MM.1S (cell line): ENCODE measurements at places on chromosomes 7 and 10.
A peak's percentile ranks its signal among the peaks of the same experiment; 100 is the strongest.

- H3K27me3 ChIP-seq = no peaks in the 10 kb centered on the region
- H3K27ac ChIP-seq = no peak overlapping the region
- no peaks in the 10 kb centered on the region for H3K36me3 ChIP-seq
- no peaks in the 10 kb centered on the region for H3K4me1 ChIP-seq
- H3K4me3 ChIP-seq = no peak overlapping the region; the same call in 1 of the 2 replicates
- peak; percentile 40 for DNase-seq
Observed at GRCh38 chr10:119198438-119198837, 8.9 kb upstream of the GRK5 start.

DNA sequence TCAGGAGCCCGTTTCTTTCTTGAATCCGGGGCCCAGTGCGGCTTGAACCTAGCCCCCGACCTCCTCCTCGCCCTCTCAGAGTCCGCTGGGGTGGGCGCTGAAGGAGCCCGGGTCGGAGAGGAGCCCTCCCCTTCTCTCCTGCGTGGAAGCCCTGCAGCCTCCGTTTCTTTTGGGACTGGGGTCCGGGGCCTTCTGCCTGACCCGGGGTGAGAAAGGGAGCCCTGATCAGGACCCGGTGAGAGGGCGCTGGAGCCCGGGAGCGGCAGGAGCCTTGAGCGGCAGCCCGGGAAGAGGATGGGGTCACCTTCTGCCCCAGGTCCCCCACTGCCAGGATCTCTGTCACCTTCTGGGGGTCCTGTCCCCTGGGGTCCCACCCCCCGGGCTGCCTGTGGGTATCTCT, 162.3 kb downstream of the ZNF33B start:
- no peaks in the 10 kb centered on the region for H3K4me1 ChIP-seq
- no peak overlapping the region for H3K4me3 ChIP-seq
- H3K27ac ChIP-seq = no peak overlapping the region

DNA sequence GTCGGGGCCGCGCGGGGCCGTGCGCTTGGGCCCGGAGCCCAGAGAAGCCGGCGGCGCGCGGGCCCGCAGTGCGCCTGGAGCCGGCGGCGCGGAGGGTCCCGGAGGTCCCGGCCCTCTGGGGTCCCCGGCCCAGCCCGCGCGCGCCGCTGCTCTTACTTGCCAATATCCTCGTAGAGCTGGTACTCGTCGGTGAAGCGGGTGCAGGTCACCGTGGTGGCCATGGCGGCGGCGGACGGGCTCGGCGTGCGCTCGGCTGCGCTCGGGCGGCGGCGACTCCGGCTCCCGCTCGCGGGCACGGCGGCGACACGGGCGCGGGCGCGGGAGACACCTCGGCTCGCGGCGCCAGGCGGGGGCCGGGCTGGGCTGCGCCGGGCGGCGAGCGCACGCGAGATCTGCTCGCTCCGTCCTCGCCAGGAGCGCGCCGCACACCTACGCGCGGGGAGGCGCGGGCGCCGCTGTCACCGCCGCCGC, at the start of gene CAMK2B:
Gene CAMK2B (minus strand): TSS at position 394 of the 471 bp plus-strand sequence. CDS start 173 bp downstream, at position 221.
- no peaks in the 10 kb centered on the region for H3K36me3 ChIP-seq
- no peak for DNase-seq
- no peaks in the 10 kb centered on the region for H3K4me1 ChIP-seq
- no peak within 1 kb of the TSS for H3K27ac ChIP-seq
- H3K4me3 ChIP-seq = no peak within 1 kb of the TSS
- peaks cover 40% of the 10 kb centered on the region for H3K27me3 ChIP-seq

DNA sequence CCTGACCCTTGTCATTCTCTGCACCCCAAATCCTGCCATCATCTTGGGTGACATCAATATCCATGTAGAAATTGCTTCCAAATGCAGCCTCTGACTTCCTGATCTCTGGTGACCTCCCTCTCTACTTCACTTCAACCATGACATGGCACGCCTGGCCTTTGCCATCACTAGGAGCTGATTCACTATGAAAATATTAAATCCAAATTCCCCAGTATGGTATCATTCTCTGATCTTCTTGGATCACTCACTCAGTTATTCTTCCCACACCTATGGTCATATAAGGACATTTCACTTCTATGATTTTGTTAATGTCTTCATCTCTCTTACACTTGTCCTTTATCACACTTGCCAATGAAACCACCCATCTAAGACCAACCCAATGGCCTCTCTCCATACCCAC, 73.7 kb upstream of the ODAD2 start:
- H3K36me3 ChIP-seq = no peaks in the 10 kb centered on the region
- H3K4me3 ChIP-seq = no peak overlapping the region
- no peak for DNase-seq

- H3K4me1 ChIP-seq = no peaks in the 10 kb centered on the region
- no peak overlapping the region for H3K27ac ChIP-seq
- H3K4me3 ChIP-seq = no peak overlapping the region
- DNase-seq = no peak
Observed at GRCh38 chr10:102286216-102286615, 40.9 kb downstream of the GBF1 start.

GRCh38 chr7:39667341-39667923, 44.1 kb downstream of the RALA start:
- H3K4me3 ChIP-seq = no peak overlapping the region
- no peaks in the 10 kb centered on the region for H3K27me3 ChIP-seq
- H3K4me1 ChIP-seq = peaks cover 4% of the 10 kb centered on the region; the same call in 1 of the 2 replicates
- H3K36me3 ChIP-seq = no peaks in the 10 kb centered on the region
- DNase-seq = no peak
- H3K27ac ChIP-seq = no peak overlapping the region

GRCh38 chr7:150685219-150686029, at the start of gene GIMAP2:
TSS of gene GIMAP2 (plus strand) at chr7:150685706. CDS start at chr7:150687060, 1,354 bp downstream.
- no peaks in the 10 kb centered on the region for H3K36me3 ChIP-seq
- peaks cover 6% of the 10 kb centered on the region for H3K4me1 ChIP-seq
- peak within 1 kb of the TSS; percentile 41; the same call in 1 of the 2 replicates for H3K27ac ChIP-seq

GRCh38 chr7:88281749-88282148, 24.9 kb downstream of the STEAP4 start:
- H3K4me3 ChIP-seq = no peak overlapping the region
- H3K36me3 ChIP-seq = no peaks in the 10 kb centered on the region
- DNase-seq = no peak
- H3K4me1 ChIP-seq = no peaks in the 10 kb centered on the region

- H3K4me3 ChIP-seq = no peak overlapping the region
- no peak overlapping the region for H3K27ac ChIP-seq
Observed at GRCh38 chr7:13259930-13260329, 572.5 kb downstream of the ARL4A start.

- no peak overlapping the region for H3K27ac ChIP-seq
- DNase-seq = no peak
- no peaks in the 10 kb centered on the region for H3K27me3 ChIP-seq
- H3K36me3 ChIP-seq = no peaks in the 10 kb centered on the region
Observed at GRCh38 chr7:133746847-133747246, 380.3 kb upstream of the LRGUK start.

DNA sequence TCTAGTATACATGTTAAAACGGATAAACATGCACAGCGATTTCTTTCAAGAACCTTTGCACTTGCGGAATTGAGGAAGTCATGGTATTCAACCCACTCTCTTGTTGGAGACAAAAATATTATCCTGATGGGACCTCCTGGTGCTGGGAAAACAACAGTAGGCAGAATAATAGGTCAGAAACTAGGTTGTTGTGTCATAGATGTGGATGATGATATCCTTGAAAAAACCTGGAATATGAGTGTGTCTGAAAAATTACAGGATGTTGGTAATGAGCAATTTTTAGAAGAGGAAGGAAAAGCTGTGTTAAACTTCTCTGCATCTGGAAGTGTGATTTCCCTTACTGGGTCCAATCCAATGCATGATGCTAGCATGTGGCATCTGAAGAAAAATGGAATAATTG, 6.9 kb downstream of the THNSL1 start:
- no peaks in the 10 kb centered on the region for H3K36me3 ChIP-seq
- no peak overlapping the region for H3K4me3 ChIP-seq
- no peaks in the 10 kb centered on the region for H3K4me1 ChIP-seq
- H3K27me3 ChIP-seq = no peaks in the 10 kb centered on the region
- no peak for DNase-seq
- no peak overlapping the region for H3K27ac ChIP-seq

DNA sequence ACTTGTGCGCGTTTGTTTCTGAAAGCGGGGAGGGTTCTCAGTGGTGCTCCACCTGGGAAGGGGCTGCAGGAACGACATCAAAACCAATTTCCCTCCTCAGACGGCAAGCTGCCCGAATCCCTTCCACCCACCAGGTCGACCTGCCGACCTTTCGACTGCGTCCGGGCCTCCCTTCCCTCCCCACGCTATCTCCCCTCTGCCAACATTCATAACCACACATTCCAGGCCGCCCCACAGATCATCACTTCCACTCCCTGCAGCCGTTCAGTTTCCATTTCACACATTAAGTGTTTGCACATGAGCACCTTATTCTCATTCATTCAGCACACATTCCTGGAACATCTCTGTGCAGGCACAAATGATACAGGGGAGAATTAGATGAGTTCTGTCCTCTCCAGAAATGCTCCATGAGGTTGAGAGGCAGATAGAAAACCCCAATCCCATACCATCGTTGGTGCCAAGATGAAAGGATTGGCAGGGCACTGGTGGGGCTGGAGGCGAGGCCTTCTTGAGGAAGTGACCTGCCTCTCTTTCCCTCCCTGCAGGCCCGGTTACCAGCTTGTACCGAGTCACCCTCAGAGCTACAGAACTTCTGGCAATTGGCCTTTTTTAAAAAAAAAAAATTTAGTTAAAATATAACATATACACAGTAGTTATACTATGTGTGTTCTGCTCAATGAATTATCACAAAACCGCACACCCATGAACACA, 70.0 kb downstream of the MINDY4 start:
- no peaks in the 10 kb centered on the region for H3K4me1 ChIP-seq
- DNase-seq = no peak
- H3K27me3 ChIP-seq = no peaks in the 10 kb centered on the region
- H3K27ac ChIP-seq = no peak overlapping the region

DNA sequence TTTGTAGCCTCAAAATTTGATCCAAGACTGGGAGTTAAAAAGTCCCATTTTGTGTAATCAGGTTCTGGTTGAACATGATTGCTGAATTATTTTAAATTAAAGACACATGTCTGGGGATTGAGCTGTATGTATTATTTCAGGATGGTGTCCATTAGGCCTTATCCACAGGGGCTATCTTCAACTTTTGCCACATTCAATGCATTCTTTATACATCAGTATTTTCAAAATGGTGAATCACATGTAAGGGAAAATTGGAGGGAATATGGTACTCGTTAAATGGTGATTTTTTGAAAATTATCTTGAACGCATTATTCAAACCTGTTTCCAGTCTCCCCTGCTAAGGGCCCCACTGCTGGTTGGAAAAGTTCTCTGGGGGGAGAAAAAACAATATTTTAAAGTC, 367.7 kb upstream of the NPVF start:
- H3K4me1 ChIP-seq = peaks cover 13% of the 10 kb centered on the region
- no peaks in the 10 kb centered on the region for H3K27me3 ChIP-seq
- H3K27ac ChIP-seq = no peak overlapping the region
- H3K36me3 ChIP-seq = no peaks in the 10 kb centered on the region
- H3K4me3 ChIP-seq = no peak overlapping the region
- no peak for DNase-seq

- no peak overlapping the region for H3K4me3 ChIP-seq
- no peaks in the 10 kb centered on the region for H3K4me1 ChIP-seq
- no peak for DNase-seq
- H3K27ac ChIP-seq = no peak overlapping the region
Observed at GRCh38 chr10:49619613-49620012, 5.8 kb downstream of the CHAT start.

- H3K27me3 ChIP-seq = no peaks in the 10 kb centered on the region
- no peaks in the 10 kb centered on the region for H3K4me1 ChIP-seq
- no peaks in the 10 kb centered on the region for H3K36me3 ChIP-seq
- no peak for DNase-seq
Observed at GRCh38 chr10:114729103-114729659, 71.1 kb upstream of the ABLIM1 start.

GRCh38 chr10:109215291-109216075, 707.8 kb downstream of the XPNPEP1 start:
- peaks cover 18% of the 10 kb centered on the region for H3K4me1 ChIP-seq
- H3K4me3 ChIP-seq = no peak overlapping the region
- DNase-seq = no peak
- no peaks in the 10 kb centered on the region for H3K36me3 ChIP-seq
- no peak overlapping the region for H3K27ac ChIP-seq

- H3K27me3 ChIP-seq = no peaks in the 10 kb centered on the region
- H3K36me3 ChIP-seq = no peaks in the 10 kb centered on the region
- H3K4me1 ChIP-seq = no peaks in the 10 kb centered on the region
Observed at GRCh38 chr10:934746-935406, 3.4 kb upstream of the LARP4B start.

DNA sequence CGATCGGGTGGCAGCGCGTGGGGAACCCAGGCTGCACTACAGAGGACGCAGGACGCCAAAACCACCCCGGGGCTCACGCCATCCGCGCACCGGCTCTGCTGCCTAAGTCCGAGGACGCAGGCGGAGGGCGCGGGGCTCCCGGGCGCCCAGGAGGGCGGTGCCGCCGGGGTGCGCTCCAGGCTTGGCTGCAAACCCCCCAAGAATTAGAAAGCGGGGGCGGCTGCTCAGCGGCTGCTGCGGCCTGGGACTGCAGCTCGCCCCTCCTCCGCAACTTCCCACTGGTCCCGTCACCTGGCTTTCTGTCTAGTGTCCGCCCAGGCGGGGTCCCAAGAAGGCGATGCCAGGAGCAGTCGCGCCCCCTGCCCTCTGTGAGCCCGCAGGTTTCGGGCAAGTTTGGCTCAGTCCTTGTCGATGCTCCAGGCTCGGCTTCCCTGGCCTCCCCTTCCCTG, 1.7 kb upstream of the POU6F2 start:
- H3K4me3 ChIP-seq = no peak overlapping the region
- no peaks in the 10 kb centered on the region for H3K27me3 ChIP-seq
- no peak for DNase-seq
- H3K36me3 ChIP-seq = no peaks in the 10 kb centered on the region

GRCh38 chr10:92164036-92164696, 126.7 kb downstream of the CPEB3 start:
- no peak for DNase-seq
- no peak overlapping the region for H3K4me3 ChIP-seq
- no peaks in the 10 kb centered on the region for H3K27me3 ChIP-seq
- no peaks in the 10 kb centered on the region for H3K4me1 ChIP-seq
- no peak overlapping the region for H3K27ac ChIP-seq

DNA sequence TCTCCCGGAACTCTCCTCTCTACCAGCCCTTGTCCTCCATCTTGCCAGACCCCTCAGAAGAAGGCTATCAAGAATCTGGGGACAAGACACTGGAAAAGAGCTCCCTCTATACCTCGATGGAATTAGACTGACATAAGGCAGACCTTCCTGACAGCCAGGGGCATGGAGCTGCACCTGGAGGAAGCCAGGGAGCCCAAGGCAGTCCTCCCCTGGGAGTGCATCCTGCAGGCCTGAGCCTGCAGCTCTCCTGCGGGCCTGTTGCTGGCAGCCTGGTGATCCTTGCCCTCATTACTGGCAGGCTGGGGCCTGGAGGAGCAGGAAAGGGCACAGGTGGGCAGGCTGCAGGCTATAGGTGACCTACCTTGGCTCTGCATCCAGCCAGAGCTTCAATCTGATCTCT, 323.4 kb downstream of the GRID1 start:
- no peak overlapping the region for H3K4me3 ChIP-seq
- no peak overlapping the region for H3K27ac ChIP-seq
- H3K4me1 ChIP-seq = peaks cover 3% of the 10 kb centered on the region; the same call in 1 of the 2 replicates
- no peak for DNase-seq
- no peaks in the 10 kb centered on the region for H3K36me3 ChIP-seq
- no peaks in the 10 kb centered on the region for H3K27me3 ChIP-seq

- peaks cover 20% of the 10 kb centered on the region for H3K4me1 ChIP-seq
- no peaks in the 10 kb centered on the region for H3K27me3 ChIP-seq
- DNase-seq = peak; percentile 13
- H3K4me3 ChIP-seq = peak overlapping the region; percentile 62
- peak overlapping the region; percentile 76 for H3K27ac ChIP-seq
Observed at GRCh38 chr7:130913639-130914553, 179.9 kb upstream of the KLF14 start.
